ENCODE measurements at places on chromosomes 11 and 22.

- DNase-seq = no peak
Observed at GRCh38 chr22:44309137-44309536, 3.6 kb downstream of the SHISAL1 start.

DNA sequence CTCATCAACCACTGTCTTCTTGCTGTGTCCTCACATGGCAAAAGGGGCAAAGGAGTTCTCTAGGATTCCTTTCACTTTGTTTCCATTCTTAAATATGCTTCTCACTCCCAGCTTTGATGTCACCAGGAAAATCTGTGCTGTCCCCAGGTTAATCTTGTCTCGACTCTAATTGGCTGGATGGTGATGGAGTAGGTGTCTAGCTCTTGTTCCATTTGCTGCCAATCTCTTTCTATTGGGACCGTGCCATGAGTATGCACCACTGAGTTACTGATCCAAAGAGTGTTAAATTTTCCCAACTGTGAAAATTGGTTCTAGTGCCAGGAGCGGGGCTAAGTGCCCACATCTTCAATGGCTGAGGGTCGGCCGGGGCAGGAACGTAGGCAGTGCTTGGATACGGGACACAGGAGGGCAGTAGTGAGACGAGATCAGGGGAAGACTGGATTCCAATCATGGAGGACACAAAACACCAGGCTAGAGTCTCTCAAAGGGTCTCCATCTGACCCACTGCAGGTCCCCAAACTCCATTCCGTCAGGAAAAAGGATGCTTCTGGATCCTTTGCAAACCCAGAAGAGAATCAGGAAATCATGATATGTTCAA lies 47.7 kb upstream of the CSNK2A3 start:
- DNase-seq = no peak

- DNase-seq = no peak
Observed at GRCh38 chr22:46900549-46900948, 138.1 kb downstream of the TBC1D22A start.

GRCh38 chr11:76236092-76236999 lies 30.0 kb upstream of the WNT11 start:
- no peak for DNase-seq

DNA sequence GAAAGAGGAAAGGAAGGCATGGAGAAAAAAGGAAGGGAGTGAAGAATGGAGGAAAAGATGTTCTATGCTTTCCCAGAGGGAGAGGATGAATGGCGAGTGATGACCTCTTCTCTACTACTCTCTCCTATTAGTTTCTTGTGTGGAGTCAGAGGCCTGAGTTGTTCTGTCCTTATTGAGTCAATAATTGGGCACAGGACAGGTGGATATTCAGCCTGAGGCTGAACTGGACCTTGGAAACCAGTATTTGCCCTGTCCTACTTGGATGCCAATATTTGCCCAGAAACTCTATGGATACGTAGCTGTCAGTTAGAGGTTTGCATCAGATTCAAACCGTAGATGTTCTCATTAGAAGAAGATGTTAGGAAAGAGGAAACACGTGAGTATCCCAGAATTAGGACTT lies 17.6 kb upstream of the SWAP70 start:
- no peak for DNase-seq

All from glomerular endothelial cell (primary cell).